ENCODE measurements at places on chromosomes 5 and 9.

DNA sequence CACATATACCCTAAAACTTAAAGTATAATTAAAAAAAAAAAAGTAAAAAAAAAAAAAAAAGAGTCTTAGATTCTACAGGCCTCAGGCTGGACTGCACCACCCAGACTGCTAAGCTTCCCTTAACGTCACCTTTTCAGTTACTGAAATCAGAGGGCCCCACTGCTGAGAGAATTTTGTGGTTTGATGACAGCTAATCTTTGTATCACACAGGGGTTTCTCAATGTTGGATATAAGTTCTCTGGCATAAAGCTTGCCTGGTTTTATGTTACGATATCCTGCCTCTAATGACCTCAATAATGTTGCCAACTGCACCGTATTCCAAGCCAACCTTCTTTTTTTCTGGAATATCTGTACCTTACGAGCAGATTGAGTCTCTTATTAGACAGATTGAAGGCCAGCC is 43.1 kb upstream of the C6 start:
- no peak for DNase-seq

DNA sequence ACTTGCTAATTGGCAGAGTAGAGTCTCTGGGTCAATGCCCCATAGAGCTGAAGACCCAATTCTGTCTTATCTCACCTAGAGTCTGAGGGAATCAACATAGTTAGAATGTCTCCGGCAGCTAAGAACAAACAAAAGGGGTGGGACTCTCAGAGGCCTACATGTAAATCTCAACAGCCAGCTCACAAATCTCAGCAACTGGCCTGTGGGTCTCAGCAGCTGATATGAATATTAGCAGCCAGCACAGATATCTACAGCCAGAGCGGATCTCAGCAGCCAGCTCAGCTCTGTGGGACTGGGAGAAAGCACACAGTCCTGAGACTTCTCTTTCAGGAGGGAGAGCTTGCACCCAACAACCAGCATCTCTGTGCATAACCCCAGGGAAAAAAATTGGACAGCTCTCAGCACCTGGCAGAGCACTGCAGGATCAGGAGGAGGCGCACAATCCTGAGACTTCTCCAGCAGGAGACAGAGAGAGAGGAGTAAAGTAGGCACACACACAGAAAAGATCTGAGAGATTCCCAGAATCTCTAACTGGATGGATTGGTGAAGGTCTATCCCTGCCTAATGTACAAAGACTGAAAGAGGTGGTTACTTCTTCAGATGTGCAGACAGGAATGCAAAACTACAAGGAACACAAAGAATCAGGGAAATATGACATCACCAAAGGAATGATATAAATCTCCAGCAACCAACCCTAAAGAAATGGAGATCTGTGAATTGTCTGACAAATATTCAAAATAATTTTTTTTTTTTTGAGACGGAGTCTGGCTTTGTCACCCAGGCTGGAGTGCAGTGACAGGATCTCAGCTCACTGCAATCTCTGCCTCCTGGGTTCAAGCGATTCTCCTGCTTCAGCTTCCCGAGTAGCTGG is 29.2 kb downstream of the KLF4 start:
- DNase-seq = no peak

DNA sequence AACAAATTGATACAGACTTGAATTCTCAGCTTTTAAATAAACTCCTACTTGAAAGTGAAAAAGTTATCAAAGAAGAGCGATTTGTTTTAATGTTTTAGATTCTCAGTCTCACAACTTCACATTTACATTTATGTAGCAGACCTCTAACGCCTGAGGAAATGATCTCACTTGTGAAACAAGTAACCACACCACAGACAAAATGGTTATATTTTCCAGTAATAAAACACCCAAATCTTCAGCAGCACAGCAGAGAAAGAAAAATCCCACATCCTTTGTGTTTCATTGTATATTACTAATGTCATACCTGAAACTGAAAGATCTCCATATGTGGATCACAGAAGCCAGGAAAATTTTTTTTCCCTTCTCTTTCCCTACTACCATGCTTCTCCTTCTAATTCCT is 29.8 kb upstream of the GZMA start:
- DNase-seq = no peak

- no peak for DNase-seq
Observed at GRCh38 chr9:111195766-111196165, 134.3 kb downstream of the OR2K2 start.
